ENCODE measurements at places on chromosomes 11 and 22.

DNA sequence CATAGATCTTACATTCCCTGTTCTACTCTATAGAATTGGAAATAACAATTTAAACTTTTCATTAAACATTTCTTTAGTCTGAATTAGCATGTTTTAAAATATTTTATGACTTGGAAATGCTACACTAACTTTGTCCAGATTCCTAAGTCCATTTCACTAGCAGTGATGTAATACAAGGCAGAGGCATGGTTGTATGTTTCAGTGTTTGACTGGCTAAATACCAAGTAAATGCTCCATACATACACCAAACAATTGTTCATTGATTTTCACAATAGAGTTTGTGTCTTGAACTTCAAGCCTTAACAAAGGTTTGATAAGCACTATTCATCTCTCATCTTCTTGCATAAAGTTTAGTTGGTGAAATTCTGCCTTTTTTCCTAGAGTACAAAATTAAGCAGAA, 13.5 kb downstream of the ZBED5 start:
- DNase-seq = no peak

GRCh38 chr11:57239348-57239747, 2.3 kb upstream of the APLNR start:
- no peak for DNase-seq

GRCh38 chr11:44566952-44567875, 1.8 kb downstream of the CD82 start:
- DNase-seq = no peak

DNA sequence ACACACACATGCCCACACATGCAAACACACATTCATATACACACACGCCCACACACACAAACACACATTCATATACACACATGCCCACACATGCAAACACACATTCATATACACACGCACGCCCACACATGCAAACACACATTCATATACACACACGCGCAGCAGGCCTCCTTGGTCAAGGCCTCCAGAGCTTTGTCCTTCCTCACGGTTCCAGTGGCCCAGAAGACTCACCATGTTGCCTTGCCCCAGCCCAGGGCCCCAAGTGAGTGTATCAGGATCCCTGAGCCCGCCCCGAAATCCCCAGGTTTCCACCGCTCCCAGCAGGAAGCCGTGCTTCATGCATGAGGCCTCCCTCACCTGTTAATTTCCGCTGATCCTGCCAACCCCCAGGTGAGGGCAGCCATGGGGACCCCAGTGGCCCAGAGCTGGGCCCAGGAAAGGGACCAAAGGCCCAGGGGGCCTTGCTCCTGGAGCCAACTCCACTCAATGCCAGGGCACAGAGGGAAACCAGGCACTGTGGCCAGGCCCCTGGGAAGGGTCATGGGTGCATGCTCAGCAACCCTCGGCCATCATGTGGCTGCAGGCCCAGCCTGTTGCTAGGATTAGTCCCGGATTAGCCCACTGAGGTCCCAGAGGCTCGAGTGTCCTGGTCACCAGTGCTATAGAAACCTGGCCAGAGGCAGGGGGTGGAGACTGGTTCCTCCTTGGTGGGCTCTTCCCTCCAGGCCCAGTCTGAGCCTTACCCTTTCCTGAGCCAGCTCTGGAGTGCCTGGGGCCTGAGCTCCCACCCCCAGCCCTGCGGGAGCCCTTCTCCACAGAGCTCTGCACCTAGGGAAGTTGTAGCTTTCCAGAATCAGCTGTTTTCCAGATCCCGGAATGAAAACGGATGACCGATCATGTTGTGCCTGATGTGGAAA, 34.4 kb downstream of the IGF2 start:
- no peak for DNase-seq

All from SK-N-MC (cell line).